Stimulated activated CD8-positive, alpha-beta memory T cell treated with anti-CD3 and anti-CD28 coated beads, Interleukin-4, amount 100 ng/mL, for 1 hour (primary cell): ENCODE measurements at places on chromosomes 5 and 9.

DNA sequence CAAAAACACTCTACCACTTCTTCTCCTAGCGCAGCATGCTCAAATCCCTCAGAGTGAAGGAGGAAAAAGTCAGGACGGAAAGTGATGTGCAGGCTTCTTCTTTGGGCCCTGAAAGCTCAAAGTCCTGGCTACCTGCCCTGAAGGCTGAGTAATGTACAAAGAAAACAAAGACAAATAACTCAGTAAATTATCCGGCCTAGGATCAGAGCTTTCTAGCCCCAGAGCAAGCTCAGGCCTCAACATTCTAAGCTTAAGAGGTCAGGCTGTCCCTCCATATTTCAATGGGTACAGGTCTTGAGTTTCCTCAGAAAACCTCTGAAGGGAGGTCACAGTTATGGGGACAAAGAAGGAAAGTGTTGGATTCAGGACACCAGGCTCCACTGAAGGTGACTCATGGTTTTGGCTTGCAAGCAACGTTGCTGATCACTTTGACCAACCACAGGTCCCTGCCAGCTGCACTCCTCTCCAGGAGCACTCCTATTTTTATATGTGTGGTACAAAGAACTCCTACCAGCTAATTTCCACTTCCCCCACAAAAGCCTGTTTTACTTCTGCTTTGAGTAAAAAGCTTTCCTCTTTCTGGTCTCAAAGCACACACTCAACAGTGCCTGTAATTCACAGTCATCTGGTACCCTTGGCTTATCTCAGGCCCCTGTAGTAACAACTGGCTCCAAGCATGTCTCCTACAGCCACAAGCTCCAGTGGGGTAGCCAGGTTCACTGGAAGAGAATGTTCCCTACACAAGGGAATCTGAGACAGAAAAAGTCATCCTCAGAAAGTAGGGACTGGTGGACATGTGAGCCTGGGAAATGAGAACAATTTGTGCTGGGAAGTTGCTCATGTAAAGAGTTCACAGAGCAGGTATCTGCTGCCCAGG lies 115.7 kb downstream of the UGCG start:
- DNase-seq, result no peak

DNA sequence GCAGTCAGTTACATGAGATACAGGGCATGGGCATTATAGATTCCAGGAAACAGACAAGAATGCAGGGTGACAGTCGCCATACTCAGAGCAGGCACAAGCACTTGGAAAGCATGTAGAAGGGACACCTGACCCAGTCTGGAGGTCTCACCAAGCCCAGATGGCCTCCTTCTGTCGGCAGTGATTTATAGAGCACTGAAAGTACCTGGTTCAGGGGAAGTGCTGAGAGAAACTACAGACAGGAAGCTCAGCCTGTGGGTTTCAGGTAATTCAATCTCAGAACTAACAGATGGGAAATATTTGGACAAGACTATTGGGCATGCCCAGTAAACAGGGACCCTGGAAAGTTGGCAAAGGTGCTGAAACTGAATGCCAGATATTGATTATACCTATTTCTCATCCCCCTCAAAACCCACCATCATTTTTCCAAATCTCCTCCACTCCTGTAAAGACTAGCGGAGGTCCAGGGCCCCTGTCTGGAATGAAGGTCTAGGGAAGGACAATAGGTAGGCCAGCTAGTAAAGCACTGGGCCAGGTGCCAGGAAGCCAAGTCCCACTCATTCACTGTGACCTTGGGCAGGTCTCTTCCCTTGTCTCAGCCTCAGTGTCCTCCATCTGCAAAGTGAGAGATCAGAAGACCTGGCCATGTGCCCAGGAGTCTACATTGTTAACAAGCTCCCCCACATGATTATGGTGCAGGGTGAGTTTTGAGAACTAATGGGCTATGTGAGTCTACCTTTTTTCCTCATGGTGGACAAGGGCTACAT lies 26.9 kb downstream of the KLHL3 start:
- no peak for DNase-seq

DNA sequence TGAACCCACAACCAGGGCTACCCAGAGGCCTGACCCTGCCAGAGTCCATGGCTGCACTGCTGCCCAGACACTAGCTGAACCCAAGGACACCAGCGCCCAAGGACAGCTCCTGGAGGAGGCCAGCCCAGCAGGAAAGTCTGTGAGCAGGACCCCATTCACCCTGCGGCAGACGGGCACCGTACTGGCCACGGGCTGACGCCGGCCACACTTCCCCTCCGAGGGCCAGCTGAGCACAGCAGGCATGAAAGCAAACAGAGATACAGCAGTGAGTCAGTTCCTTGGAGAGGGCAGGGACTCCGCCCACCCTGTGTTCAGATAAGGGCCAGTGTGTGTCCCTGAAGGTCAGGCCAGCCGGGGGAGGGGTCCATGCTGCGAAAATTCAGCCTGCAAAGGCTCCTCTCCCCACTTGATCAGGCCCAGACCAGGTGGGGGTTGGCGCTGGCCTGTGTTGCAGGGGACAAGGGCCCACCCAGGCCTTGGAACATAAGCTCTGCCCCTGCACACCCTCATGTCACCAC lies 3.2 kb downstream of the RNF208 start:
- no peak for DNase-seq

DNA sequence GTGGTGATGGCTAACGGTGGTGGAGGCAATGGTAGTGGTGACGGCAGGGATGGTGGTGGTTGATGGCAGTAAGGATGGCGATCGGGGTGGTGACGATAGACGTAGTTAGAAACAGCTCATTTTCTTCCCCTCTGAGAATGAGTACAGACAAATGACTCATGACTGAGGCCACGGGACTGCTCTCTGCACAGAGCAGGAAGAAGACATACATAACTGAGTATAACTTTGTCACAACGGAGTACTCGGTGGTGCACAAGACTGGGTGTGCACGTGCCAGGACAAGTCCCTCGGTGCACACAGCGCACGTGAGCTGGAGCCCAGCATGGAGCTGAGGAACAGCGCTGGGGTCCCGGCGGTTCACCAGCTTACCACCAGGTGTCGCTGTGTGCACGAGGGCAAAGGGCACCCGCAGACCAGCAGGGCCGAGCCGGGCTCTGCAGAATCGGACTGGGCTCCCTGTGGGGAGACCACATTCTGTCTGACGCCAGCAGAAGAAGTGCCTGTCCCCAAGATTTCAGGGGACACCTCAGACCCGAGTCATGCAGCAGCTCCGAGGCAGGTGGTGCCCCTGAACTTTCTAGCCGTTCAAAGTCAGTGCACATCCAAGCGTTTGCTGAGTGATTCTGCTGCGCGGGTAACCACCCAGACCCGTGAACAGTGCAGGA lies 188.6 kb downstream of the FSTL4 start:
- peak; percentile 53 for DNase-seq

GRCh38 chr9:23830929-23831730 lies 5.1 kb upstream of the ELAVL2 start:
- no peak for DNase-seq

GRCh38 chr5:26812714-26813113 lies 225.7 kb downstream of the CDH9 start:
- DNase-seq, result no peak

DNA sequence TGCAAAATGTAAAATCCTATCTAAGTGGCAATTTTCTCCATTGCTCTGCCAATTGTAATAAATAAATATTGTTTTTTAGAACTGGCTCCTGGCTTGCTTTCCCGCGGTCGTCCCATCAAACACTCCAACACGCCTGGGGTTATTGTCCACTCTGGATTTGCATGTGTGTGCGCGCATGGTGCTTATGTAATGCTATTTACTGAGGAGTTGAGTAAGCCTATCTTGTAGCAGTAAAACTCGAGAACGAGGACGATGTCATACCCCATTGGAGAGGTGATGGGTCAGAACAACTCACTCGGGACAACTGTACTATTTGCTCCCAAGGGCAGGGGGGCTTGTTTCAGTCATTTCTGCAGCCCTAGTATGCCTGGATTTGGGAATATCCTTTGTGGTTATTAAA lies 220.9 kb downstream of the PAX5 start:
- no peak for DNase-seq

DNA sequence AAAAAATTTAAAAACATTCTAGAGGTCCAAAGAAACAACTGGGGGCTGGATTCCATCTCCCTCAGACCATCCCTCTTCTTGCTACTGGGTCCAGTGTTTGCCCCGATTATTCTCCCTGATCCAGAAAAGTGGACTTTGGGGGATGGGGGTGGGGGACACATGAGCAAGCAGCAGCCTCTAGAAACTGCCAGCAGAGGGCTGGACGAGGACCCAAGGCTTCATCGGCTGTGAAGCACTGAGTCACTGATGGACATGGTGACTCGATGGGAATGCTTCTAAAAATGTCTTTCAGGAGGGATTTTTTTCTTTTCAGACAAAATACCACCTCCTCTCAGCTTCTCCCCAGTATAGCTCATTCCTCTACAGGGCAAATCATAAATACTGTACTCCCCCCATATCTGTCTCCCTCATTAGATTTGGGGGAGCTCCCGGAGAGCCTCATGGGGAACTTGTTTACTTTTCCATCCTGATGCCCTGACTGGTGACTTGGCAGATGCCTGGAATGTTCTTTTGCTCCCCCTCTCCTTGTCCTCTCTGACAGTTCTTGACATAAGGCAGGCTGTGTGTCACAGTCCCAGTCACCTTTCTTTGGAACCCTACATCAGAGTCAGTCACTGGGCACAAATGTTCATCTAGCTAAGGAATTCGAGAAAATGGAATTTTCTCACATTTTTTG lies 67.2 kb upstream of the STC2 start:
- DNase-seq, result no peak
